ENCODE measurements at places on chromosomes 11 and 22.

- DNase-seq: no peak
Observed at GRCh38 chr11:64802370-64803157, 450 bp downstream of the MAP4K2 start.

- no peak for DNase-seq
Observed at GRCh38 chr11:43934601-43935423, 7.6 kb upstream of the C11orf96 start.

DNA sequence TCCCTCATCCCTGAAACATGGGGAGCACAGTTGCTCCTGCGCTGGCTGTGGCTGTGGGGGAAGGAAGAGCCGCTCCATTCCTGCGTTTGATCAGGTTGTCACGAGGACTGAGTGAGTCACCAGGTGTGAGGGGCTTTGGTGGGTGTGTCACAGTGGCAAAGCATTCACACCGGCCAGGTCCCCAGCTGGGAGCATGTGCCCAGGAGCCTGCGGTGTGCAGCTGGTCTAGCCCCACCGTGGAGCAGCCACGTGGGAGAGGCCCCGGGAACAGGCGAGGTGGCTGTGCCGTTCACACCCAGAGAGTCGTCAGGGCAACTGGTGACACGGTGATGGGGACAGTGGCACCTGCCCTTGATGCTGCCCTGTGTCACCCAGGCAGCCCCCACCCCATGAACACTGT is 47.6 kb upstream of the PPARA start:
- DNase-seq: no peak

DNA sequence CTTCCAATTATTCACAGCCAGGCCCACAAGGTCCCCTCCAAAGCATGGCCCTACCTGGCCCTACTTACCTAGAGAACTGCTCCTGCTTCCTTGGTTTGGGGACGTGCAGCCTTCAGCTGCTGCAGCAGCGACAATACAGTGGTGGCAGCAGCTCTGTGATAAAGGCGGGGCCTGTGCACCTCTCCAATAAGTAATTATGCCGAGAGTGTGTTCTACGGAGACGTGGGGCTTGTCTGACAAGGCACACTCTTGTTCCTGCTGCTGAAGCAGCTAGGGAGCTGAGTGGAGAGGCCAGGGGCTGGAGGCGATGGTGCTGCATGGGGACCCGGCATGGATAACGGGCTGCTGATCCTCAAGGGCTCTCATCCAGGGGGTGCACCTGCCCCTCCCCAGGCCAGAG is 98.0 kb upstream of the THY1 start:
- DNase-seq: no peak

GRCh38 chr11:65128182-65129145 is 5.9 kb downstream of the SYVN1 start:
- DNase-seq: no peak

DNA sequence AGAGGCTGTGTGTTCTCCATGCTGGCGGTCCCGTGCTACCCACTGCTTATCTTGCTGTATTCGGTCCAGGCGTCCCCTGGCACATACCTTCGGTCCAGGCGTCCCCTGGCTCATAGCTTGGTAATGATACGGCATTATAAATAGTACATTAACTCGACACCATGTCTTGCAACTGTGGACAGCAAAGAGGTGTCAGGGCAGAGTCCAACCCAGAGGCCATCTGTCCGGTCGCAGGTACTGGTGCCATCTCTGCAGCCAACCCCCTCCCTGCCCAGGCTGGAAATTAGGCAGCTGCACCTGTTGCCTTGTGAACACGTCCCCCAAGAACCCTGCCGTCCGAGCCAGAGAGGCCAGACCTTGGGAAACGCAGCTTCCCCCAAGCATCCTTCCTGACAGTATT is 634.3 kb downstream of the BRD1 start:
- DNase-seq: no peak

- DNase-seq: no peak
Observed at GRCh38 chr11:113528982-113529381, 53.8 kb upstream of the DRD2 start.

DNA sequence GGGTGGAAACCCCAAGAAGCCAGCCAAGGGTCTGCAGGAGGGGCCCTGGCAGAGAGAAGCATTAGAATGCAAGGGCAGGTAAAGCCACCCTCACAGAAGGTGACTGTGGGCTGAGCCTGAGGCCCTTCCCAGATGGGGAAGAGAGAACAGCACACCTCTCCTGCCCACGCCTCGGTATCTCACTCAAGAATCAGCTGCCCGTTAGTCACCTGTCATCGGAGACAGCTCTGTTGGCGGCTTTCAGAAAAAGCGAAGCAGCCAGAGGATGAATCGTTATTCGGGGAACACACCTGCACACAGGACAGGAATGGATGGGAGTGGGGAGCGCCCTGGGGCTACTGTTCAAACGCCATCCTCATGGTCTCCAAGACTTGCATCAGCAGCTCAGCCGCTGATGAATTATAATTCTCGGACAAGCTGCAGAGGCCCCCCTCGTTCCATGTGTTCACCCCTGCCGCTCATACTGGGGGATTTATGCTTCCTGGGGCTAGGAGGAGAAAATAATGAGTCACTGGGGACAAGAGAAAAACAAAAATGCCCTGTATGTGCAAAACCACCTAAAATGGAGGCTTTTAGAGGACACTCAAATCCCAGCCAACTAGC is 21.6 kb upstream of the TMA7B start:
- DNase-seq: no peak
